CD8-positive, alpha-beta T cell (primary cell): ENCODE measurements at places on chromosomes 5 and 9.

GRCh38 chr9:36725777-36726356 lies 153.2 kb downstream of the MELK start:
- no peak for DNase-seq

- DNase-seq, result peak; percentile 20
These were observed 17.6 kb downstream of the GM2A start for GRCh38 chr5:151270599-151270998.

DNA sequence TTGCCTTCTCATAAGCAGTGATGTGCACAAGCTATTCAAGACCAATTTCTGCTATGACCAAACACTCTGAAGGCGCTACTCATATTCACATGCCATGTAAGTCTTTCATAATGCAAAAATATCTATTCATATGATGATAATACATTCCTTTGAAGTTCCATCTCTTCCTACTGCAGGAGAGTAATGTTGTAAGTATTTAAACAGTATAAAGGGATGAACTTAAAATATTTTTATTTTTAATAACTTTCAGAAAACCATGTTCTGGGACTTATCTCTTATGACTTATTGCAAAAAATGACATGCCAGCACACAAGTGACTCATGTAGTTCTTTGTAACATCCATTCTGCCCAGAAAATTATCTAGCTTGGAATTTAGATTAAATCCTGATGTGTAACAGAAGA lies 376.4 kb downstream of the KCTD16 start:
- DNase-seq, result no peak

- DNase-seq, result no peak
These were observed 146.9 kb upstream of the FBN2 start for GRCh38 chr5:128684961-128685360.

DNA sequence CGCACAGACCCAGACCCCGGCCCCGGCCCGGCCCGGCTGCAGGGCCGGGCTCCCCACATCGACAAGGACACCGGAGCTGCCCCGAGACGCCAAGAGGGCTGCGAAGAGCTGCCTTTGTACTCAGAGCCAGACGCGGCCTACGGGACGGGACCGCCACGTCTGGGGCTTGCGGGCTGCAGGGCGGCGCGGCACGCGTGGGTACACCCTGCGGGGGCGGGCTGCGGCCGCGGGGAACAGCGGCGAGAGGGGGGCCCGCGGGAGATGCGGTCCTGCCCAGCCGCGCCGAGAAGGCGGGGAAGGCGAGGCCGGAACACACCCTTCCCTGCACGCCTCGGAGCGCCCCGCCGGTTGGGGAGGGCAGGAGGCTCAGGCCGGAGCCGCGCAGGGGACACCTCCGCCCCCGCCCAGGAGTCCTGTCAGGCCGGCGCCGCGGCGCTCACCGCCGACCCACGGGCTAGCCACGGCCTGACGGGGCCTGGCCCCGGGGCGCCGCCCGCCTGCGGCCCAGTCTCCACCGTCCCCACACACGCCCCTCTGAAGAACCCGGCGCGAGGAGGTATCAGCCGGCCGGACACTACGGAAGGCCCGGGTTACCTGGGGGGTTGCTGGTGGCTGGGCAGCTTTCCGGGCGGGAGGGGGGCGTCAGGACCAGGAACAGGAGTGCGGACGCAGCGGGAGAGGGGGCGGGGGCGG lies 478 bp downstream of the RAB14 start:
- DNase-seq, result peak; percentile 75

- no peak for DNase-seq
These were observed 21.1 kb downstream of the CORO2A start for GRCh38 chr9:98171176-98171925.

DNA sequence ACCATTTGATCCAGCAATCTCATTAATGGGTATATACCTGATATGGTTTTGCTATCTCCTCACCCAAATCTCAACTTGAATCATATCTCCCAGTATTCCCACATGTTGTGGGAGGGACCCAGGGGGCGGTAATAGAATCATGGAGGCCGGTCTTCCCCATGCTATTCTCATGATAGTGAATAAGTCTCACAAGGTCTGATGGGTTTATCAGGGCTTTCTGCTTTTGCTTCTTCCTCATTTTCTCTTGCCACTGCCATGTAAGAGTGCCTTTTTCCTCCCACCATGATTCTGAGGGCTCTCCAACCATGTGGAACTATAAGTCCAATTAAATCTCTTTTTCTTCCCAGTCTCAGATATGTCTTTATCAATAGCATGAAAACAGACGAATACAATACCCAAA lies 74.5 kb upstream of the APC start:
- DNase-seq, result no peak

GRCh38 chr9:126615245-126615790 lies 1.6 kb downstream of the LMX1B start:
- DNase-seq, result peak; percentile 61

DNA sequence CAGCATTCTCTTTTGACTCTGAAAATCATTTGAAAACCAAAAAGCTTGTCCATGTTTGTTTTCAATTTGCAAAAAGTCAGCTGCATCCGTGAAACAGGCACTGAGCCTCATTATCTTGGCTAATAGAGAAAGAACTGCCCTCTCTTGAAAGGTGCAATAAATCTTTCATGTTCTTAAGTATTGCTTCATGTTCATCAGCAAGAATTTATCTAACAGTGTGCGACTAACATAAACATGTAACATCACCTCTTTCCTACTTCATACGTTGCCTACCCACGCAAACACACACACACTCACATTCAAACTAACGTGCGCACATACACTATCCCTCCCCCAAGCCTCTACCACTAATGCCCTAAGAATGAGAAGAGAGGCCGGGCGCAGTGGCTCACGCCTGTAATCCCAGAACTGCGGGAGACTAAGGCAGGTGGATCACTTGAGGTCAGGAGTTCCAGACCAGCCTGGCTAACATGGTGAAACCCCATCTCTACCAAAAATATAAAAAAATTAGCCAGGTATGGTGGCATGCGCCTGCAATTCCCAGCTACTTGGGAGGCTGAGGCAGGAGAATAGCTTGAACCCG lies 629.7 kb upstream of the ZNF608 start:
- DNase-seq, result no peak

GRCh38 chr9:86511614-86512360 lies 157.6 kb upstream of the TUT7 start:
- no peak for DNase-seq

- no peak for DNase-seq
These were observed 2.8 kb upstream of the NKX2-5 start for GRCh38 chr5:173237875-173238220.

DNA sequence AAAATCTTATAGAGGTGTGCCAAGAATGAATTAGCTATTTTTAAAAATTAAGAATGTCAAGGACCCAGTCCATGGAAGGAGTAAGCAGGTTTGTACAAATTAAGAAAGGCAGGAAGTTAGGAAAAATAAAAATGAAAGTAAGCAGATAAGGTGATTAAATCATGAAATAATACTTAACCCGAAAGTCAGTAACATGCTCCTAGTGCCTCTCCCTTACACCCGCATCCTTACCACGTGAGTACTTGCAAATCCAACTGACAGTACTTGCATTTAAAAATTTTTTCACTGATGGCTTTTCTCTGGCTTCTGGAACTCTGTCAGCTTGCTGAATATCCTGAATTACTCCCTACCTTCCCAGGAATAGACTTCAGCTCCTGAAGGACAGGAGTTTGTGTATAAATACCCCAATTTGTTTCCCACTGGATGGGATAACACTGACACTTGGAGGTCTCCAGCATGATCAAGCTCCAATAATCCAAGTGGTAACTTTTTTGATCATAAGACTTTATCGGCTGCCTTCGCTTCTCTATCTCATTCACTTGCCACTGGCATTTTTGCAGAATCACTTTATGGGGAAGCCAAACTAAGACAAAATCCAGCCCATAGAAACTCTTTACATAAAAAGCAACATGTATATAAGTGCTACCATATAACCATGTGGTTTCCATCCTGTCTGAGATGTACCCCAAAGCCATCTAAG lies 41.6 kb upstream of the RICTOR start:
- DNase-seq, result no peak

DNA sequence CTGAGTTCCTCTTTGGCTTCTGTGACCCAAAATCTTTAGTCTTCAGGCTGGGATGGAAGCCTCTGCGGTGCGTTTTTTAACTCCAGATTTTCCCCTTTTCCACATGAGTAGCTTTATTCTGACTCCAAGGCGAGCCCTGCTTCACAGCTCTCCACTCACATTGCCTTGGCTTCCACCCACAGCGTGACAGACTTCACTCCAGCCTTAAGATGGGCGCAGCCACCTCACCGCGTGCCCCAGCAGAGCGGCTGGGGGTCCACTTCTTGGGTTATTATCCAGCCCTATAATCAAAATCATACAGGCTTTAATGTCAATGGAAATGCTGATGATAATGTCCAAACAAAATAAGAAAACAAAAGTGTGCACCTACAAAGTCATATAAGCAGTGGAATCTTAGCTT lies 1.2 kb downstream of the EXOC3 start:
- no peak for DNase-seq

- DNase-seq, result no peak
These were observed 170.2 kb upstream of the NREP start for GRCh38 chr5:111927191-111927590.

GRCh38 chr9:96599298-96599697 lies 20.3 kb downstream of the CDC14B start:
- DNase-seq, result no peak

DNA sequence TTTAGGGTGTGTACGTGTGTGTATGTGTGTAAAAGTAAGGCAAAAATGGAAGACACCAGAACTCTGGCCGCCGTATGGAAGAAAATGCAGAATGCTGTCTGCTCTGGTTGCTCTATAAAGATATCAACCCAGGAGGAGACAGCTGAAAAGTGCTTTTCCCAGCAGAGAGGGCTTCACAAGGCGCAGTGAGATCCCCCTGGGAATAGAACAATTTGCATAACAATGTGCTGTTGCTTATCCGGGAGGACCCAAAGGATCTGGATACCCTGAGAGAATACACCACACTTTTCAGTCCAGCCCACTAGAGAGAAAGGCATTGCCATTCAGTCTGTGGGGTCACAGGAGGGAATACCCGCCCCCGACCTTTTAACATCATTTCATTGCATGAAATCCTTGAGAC lies 230.6 kb downstream of the EBF1 start:
- DNase-seq, result no peak

DNA sequence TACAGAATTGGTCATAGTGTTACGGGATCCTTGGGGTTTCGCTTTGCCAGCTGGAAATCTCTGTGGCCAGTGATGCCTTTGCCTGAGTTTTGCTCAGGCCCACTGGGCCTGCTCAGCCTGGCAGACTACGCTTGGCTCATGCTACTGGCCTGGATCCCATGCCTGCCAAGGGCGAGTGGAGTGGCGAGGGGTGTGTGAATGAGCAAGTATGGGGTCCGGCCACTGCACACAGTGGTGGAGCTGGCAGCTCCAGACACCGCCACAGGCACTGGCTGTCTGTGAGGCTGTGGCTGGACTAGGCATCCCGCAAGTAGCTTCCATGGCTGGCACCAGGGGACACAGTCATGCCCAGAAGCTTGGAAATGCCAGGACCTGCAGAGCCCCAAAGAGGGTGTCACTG lies 240.3 kb downstream of the ARRDC3 start:
- no peak for DNase-seq

- no peak for DNase-seq
These were observed 28.0 kb downstream of the DNAJC21 start for GRCh38 chr5:34957321-34957720.

DNA sequence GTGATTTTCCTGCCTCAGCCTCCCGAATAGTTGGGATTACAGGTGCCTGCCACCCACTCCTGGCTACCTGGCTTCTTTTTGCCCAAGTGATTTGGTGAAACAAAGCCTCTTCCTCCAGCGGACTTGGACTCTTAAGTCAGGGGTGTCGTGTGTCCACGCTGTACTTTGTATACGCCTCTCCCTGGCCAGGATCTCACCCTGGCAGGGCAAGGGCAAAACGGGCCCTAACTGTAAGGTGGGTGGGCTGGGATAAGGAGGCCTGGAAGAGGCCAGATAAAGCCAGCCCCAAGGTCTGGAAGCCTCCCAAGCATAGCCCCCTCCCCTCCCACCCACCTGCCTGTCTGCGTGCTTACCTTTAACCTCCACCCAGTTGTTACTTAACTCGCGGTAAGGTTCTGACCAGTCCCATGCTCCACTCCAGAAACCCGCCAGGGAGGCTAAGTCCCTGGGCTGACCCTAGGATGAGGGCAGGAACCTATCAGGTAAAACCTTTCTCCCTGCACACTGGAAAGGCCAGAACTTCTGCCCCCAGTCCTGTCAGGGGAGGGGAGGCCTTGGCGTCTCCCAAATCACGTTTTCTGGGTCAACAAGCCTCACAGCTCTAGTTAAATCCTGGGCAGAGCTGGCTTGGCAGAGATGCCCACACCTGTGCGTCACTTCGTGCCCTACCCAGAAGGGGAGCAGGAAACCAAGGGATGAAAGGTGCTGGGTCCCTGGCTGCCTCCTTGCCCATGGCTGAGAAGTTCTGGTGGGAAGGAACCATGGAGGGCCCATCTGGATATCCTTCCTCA lies 8.4 kb downstream of the CDK9 start:
- DNase-seq, result no peak

DNA sequence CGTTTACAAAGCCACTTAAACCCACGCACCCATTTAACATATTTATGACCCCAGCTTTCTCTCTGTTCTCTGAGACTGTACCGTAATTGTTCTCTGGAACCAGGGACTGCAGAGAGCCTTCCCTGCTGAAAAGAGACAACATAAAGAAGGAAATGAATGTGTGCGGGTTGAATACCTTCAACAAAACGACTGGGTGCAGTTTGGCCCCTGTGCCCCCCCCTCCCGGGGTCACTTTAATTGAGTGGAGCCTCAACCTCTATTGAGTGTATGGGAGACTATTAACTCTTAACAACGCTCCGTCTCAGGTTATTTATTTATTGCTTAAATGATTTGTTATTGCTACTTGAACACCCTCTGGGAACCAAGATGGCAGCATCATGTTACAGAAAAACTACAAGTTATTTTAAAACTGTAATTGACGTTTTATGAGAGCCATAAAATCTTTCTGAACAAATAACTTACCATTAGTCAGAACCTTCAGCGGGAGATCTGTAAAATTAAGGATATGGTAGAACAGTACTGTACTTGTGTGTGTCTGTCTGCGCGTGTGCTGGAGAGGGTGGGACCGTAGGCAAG lies 70.6 kb downstream of the GAS1 start:
- no peak for DNase-seq

GRCh38 chr9:80177949-80178480 lies 606.2 kb downstream of the TLE4 start:
- no peak for DNase-seq

- no peak for DNase-seq
These were observed 607 bp downstream of the FAXDC2 start for GRCh38 chr5:154849791-154850201.

- DNase-seq, result no peak
These were observed 47.9 kb downstream of the MEGF10 start for GRCh38 chr5:127338501-127338900.
